ENCODE measurements at places on chromosomes 6 and 20.

DNA sequence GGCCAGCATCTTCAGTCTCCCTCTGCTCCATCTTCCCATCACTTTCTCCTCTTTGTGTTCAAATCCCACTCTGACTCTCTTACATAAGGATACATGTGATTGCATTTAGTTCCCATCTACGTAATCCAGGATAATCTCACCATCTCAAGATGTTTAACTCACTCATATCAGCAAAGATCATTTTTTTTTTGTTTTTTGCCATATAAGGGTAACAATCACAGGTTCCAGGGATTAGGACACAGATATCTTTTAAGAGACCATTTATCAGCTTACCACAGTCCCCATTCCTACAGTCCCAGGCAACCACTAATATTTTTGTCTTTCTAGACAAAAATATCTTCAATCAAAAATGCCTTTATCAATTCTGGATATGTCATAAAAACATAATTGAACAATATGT is 3.2 kb upstream of the TREML2 start:
- no peak for DNase-seq

GRCh38 chr6:159113223-159113622 is 56.0 kb upstream of the FNDC1 start:
- DNase-seq: no peak

DNA sequence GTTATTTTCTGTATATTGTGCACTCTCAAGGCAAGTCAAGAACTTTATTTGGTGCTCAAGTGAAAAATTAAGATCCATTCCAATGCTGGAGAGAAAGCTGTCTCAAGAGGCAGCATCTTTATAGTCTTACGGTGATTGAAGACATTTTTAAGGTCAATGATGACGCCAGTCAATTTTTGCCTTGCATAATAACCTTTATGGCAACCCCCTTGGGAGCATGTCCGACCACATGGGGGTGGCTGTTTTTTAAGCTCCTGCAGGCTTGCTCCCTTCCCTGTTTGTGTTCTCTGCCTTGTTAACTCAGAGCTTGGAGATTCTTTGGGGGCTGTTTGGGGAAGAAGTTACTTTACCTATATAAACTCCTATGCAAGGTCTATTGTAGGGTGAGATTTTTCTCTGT is 109.6 kb upstream of the FERMT1 start:
- DNase-seq: no peak

GRCh38 chr6:146133866-146134265 is 105.0 kb downstream of the GRM1 start:
- DNase-seq: no peak

DNA sequence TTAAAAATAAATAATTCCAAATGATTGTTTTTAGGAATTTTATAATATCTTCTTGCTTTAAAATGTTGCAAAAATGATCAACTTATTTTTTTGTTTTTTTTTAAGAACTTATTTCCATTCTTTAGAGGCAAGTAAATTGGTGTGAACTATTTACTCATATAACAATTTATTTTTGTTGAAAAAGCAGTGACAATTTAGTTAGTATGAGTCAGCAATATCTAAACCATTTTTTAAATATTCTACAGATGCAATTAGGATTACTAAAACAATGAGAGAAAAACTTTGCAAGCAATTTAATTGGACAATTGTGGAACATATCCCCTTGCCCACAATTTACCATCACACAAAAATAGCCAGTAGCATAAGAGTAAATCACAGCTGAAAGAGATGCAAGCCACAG is 319.5 kb downstream of the MEI4 start:
- DNase-seq: no peak

GRCh38 chr6:107665382-107665781 is 158.7 kb downstream of the SCML4 start:
- DNase-seq: no peak

- peak; percentile 71 for DNase-seq
Observed at GRCh38 chr6:37537548-37537947, 37.9 kb upstream of the CCDC167 start.

- DNase-seq: no peak
Observed at GRCh38 chr20:63876489-63877036, 11.5 kb downstream of the TPD52L2 start.

DNA sequence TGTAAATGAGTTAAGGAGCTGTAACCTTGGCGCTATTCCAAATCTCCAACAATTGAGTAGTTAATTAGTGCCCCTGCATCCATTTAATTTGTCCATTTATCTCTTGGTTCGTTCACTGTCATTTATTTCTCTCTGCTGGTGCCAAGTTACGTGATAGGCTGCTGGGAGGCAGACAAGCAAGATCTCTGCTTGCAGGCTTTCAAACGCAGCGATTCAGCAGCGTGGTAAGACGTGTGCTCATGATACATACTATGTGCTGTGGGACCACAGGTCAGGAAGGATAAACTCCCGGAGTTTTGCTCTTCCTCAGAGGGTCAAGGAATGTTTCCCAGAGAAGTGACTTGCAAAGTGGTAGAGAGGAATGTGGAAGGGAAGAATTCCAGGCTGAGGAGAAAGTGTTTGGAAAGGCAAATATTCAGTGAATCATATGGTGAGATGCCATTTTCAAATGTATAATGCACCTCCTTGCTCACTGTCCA is 46.4 kb downstream of the UTRN start:
- no peak for DNase-seq

DNA sequence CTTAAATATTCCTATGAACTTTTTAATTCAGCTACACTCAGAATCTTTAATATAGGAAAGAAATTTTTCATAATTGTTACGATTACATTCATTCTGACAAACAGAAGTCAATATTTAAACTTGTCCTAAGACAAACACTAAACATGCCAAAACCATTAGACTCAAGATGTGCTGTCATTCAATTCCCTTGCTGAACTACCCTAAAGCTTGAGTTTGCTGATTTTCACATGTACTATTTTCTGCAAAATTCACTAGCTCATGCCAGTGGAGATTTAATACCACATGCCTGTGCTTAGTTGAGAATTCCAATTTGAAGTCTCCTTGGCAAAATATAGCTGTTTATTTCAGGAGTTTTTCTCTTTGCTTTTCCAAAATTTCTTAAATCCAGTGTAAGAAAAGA is 448.0 kb downstream of the COL12A1 start:
- no peak for DNase-seq

- no peak for DNase-seq
Observed at GRCh38 chr6:45746046-45746445, 269.6 kb downstream of the CLIC5 start.

- no peak for DNase-seq
Observed at GRCh38 chr20:33785503-33785902, 25.6 kb upstream of the CHMP4B start.

- no peak for DNase-seq
Observed at GRCh38 chr6:134614606-134615485, 296.9 kb upstream of the SGK1 start.

DNA sequence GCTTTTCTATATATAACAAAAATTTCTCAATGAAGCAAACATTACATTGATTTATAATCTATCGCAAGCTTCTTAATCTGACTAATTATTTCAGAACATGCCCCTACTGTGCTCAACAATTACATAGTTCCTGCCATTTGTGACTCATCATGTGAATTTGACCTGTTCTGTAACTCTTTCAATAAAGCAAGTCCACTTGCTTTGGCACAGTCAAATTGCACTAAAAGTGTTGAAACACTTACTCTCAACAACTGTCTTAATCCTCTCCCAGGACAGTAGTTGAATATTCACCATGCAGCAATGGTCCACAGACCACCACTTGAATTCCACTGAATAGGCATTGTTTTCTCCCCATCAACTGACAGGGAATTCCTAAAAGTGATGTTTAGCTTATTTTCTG is 67.7 kb upstream of the SPTLC3 start:
- DNase-seq: no peak

DNA sequence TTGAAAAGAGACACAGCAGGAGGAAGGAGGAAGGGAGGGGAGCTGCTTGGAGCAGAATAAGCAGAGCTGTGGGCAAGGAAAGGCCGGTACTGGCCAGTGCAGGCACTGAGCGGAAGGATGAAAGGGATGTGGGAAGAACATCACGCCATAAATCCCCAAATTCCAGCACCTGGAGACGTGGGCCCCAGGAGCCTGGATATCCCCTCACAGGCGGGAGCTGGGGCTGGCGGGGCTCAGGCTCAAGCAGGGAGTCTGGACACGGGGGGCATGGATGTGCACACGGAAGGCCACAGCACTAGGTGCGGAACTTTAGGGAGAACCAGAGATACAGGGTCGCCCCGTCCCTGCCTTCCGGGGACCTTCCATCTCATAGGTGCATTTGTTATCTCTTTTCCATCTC is 7.5 kb upstream of the RPP40 start:
- no peak for DNase-seq

- DNase-seq: no peak
Observed at GRCh38 chr6:121442576-121442975, 7.1 kb downstream of the GJA1 start.

GRCh38 chr6:43506667-43507471 is 3.3 kb downstream of the LRRC73 start:
- no peak for DNase-seq

GRCh38 chr20:53581444-53582250 is 12.0 kb downstream of the ZNF217 start:
- DNase-seq: no peak

DNA sequence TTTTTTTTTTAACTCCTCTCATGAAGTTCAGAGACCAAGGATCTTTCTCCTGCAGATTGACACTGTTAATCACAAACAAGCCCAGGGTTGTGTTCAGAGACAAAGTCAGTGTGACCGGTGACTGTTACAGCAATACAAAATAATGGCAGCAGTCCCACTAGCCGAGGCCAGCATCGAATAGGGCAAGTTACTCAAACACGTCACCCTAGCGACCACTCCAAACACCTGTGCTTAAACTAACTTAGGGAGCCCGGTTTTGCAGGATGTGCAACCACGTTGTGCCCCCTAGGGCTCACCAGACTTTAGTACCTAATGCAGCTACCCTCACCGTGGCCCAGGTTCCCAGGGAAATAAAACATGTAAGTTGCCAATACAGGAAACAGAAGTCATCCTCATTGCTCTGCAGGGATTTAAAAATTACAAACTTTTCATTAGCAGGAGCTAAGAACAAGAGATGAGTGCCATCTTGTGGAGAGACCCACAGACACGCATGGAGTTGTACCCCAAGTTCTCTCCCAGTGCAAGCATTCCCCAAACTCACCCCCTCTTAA is 38.1 kb downstream of the FAM50B start:
- DNase-seq: no peak

DNA sequence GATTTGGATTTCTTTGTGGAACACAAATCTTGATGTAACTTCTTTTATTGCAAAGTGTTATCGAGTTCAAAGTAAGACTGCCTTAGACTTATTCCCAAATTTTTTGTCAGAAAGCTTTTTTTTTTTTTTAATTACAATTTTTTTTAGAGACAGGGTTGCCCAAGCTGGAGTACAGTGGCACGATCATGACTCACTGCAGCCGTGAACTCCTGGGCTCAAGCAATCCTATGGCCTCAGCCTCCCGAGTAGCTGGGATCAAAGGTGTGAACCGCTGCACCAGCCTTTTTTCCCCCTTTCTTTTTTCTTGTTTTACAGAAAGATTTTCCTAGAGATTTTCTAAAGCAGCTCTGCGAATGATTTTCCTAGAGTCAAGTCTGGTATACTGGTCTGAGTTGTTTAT is 2.8 kb downstream of the RIOK1 start:
- no peak for DNase-seq

- no peak for DNase-seq
Observed at GRCh38 chr20:3239026-3239866, at the start of gene SLC4A11. SLC4A11 (minus strand) TSS chr20:3239190; CDS start chr20:3239137, 53 bp downstream.

- no peak for DNase-seq
Observed at GRCh38 chr6:124757560-124757959, 204.7 kb upstream of the RNF217 start.

GRCh38 chr6:5197084-5197483 is 63.7 kb downstream of the LYRM4 start:
- no peak for DNase-seq
